ENCODE measurements at places on chromosomes 11 and 22.

- no peak for DNase-seq
These were observed at the start of gene PGAP2 for GRCh38 chr11:3807909-3808860. Gene PGAP2, plus strand, starts transcription at chr11:3808560. Its CDS starts 2,700 bp downstream, at chr11:3811260.

- DNase-seq = no peak
These were observed 138.4 kb upstream of the CADM1 start for GRCh38 chr11:115642660-115643059.

- no peak for DNase-seq
These were observed 1.4 kb downstream of the SGSM1 start for GRCh38 chr22:24807284-24807950.

- DNase-seq = no peak
These were observed 359.5 kb downstream of the TMEM135 start for GRCh38 chr11:87397011-87397865.

- no peak for DNase-seq
These were observed 12.8 kb downstream of the GGT5 start for GRCh38 chr22:24232124-24232523.

Data from GM04503 (cell line).